ENCODE measurements at places on chromosomes 13 and 19.
A peak's percentile ranks its signal among the peaks of the same experiment; 100 is the strongest.

DNA sequence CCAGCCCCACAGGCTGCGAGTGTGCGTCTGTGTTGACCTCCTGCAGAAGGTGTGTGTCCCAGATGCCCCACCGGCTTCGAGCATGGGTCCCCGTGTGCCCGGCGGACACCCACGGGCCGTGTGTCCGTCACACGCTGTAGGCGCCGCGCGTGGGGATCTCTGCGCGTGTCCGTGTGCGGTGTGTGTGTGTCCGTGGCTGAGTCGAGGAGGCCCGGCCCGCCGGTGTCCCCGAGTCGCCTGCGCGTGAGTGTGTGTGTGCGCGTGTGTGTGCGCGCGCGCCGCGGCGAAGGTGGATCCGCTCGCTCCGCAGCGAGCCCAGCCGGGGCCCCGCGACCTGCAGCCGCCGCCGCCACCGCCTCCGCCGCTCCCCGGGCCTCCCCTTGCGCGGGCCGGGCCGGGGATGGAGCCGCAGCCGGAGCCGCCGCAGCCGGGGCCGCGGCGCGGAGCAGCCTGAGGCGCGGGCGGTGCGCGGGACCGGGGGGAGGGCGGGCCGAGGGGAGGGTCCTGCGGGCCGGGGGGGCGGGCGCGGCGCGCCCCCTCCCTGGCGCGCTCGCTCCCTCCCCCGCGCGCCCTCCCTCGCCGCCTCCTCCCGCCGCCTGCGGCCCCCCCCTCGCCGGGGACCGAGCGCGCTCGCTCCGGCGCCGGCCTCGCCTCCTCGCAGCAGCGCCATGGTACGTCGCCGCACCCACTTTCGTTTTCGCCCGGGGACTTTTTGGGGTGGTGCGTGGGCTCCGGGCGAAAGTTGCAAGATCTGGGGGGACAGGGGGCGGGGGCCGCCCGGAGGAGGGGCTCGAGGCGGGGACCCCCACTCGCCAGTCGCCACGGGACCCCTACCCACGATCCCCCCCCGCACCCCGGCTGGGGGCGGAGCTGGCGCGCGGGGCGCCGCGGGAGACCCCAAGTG, 7.1 kb upstream of the NFIC start:
- peak; percentile 67 for DNase-seq

DNA sequence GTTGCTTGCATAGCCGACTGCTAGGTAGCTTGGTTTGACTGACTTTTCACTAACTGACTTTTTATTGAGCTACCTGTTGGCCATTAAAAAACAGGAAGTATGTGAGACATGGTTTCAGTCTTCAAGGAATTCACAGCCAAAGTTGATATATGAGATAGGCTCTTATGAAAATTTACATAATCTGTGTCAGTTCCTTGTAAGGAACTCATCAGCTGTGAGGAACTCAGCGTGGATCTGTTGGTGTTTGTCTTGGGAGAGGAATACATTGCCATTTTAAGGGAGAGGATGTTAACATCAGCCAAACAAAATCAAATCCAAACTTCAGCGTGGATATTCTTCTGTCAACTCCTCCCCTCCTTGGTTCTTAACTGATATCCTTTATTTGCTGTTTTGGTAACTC, 2.0 kb downstream of the RNF113B start:
- DNase-seq, result no peak

DNA sequence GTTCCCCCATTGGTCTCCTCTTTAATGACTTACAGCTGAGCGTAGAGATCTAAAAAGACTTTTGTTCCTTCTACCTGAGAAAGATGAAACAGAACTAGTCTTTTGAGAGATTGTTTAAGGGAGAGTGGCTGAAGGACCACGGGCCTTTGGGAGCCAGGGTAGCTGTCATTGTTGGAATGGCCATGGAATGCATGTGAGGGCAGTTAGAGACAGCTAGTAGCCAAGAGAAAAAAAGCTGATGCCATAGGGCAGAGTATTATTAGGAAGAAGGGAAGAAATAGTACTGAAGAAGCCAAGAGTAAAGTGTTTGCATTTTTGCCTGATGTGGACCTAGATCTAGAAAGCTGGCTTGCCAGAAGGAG, 5.6 kb downstream of the ZNF507 start:
- DNase-seq, result no peak

GRCh38 chr13:104987621-104988020, 1547.8 kb downstream of the EFNB2 start:
- DNase-seq, result no peak

GRCh38 chr19:41541990-41542584, 33.9 kb upstream of the CEACAM21 start:
- peak; percentile 88 for DNase-seq

DNA sequence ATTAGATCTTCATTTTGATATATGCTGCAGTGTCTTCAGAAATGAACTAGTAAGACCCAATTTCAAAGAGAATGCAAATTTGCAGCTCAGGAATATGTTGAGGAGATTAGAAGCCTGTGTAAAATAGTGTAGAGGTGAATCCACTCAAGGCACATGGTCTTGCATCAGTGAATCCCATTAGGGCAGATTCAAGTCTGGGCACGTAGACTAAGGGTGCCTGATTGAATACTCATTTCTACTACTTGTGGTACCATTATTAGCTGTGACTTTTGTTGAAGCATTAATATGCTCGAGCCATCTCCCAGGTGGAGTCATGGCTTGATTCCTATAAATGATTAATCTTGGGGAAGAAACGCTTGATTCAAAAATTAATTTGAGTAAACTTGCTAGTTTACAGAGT, 129.4 kb downstream of the AKAP11 start:
- no peak for DNase-seq

DNA sequence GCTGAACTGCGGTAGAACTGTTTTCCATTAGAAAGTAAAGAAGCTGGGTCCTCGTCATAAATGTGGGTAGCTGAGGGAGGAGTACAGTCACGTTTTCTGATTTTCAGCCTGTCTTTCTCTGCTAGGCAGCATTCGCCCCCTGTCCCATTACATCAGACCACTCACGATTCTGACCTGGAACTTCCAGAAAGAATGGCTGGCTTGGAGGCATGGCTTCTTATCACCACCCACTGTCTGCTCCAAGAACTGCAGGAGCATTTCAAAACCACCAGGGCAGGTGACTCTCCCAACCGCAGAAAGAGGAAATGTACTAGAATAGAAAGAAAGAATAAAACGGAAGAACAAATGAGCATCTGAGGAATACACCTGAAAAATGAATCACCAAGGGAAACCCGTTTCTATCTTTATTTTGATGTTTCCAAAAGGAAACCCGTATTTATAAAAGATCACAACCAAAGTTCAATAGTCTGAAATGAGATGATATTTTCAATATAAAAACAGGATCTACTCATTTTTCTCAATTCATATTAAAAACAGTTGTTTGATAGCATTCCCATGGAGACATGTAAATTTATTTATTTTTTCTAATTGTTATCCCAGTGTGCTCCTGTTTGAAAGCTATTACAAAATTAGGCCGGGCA, 22.1 kb upstream of the POMP start:
- peak; percentile 72 for DNase-seq

Measured in activated CD4-positive, alpha-beta memory T cell treated with anti-CD3 and anti-CD28 coated beads for 36 hours (primary cell).